ENCODE measurements at places on chromosomes 3 and 15.

GRCh38 chr3:143810166-143810952, 37.9 kb downstream of the SLC9A9 start:
- no peak for DNase-seq

DNA sequence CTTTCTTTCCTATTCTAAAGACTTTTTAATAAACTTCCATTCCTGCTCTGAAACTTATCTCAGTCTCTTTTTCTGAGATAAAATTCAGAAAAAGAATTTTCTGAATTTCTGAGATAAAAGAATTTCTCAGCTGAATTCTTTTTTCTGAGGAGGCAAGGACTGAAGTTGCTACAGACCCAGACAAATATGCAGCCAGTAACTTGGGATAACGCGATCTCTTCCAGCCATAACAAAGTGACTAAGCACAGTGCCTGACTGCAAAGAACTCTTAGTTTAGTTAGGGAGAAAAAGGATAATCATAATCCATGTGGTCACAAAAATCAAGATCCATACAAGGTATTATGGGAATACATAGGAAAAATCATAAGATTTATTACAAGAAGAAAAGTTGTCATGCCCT, 222.0 kb upstream of the GAP43 start:
- no peak for DNase-seq

GRCh38 chr3:69199942-69200341, 77.5 kb upstream of the LMOD3 start:
- DNase-seq, result no peak

GRCh38 chr15:57537072-57537471, 54.6 kb upstream of the MYZAP start:
- DNase-seq, result no peak

DNA sequence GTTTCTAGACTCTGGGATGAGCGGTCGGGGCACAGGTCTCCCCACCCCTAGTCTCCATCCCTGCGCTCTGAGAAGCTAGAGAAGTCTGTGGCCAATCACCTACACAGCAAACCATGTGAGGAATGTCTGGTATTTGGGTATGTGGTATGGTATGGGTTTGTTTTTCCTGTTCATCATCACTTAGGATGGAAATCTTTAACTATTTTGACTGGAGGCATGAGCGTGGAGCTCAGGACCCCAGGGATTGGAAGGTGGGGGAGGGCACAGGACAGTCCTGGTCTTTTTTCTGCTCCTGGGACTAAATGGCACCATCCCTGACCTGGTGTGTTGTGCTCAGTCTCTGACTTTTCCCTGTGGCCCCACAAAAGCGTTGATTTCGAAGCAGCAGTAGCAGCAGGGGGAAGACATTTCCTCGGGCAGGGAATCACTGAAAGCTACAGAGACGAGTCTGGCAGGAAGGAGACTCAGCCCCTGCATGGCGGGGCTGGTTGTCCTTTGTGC, 191.7 kb upstream of the TPM1 start:
- no peak for DNase-seq

- no peak for DNase-seq
These were observed 275.0 kb upstream of the CHRM5 start for GRCh38 chr15:33693166-33693800.

DNA sequence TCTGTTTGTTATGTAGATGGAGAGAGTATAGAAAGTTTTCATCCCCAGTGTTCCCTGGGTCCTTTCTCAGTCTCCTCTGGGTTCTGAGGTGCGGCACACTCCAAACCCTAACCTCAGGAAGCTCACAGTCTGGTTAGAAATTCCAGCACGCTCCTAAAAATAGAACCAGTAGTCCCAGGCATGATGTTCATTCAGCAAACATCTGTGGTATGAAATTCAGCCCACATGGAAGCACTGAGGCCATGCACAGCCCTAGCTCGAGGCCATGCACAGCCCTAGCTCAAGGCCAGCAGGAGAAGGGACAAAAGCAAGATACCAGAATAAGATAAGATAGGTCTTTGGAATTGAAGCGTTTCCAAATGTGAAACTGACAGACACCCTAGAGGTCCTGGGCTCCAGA, 82.3 kb upstream of the OXTR start:
- DNase-seq, result no peak

DNA sequence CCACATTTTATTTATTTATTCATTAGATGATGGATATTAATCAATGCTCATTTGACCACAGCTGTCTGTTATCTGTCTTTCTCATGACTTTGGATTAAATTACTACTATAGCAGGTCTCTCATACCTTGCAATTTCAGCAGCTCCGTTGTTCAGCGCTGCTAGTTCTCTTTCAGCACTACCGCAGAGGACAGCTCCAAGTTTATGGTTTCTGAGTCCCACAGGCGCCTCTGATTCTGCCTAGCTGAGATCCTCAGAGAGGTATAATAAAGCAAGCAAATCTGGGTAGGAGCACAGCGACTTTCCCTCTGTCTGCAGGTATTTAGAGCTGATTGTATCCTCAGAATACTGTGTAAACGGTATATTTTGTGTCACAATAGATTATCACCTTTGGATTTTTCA, 204.9 kb downstream of the CNTN4 start:
- DNase-seq, result no peak

- no peak for DNase-seq
These were observed 297.7 kb downstream of the GBE1 start for GRCh38 chr3:81463781-81464180.

DNA sequence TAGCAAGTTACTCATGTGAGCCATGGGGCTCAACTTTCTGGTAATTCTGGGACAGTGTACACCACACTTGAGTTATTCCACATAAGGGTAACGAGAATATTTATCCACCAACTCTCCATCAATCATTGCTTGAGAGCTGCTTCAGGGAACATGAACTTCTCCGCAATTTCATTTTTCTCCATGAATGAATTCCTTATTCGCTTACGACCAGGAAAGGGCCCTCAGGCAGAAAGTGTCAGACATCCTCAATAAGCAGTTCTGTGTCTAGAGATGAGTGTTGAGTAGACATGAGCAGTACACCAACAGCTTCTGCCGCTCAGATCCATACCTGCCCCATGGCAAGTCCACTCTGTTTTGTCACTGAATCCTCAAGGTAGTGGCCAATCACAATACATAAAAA, 24.8 kb upstream of the IQCF2 start:
- DNase-seq, result no peak

DNA sequence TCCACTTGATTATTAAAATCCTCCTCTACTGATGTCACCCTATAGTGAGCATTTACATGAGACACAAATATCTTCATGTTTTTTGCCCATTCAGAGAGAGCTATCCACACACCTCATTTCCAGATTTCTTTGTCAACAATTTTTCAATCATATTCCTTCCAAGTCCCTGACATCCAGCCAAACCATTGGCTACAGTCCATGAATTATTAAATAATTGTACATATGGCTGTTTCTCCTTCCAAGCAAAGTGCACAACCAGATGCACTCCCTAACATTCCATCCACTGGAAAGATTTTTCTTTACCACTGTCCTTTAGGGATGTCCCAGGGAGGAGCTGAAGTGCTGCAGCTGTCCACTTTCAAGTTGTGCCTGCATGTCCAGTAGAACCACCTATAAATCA, 328.0 kb upstream of the MDFIC2 start:
- DNase-seq, result no peak

- DNase-seq, result peak; percentile 49
These were observed 8.4 kb downstream of the SHF start for GRCh38 chr15:45179221-45179985.

DNA sequence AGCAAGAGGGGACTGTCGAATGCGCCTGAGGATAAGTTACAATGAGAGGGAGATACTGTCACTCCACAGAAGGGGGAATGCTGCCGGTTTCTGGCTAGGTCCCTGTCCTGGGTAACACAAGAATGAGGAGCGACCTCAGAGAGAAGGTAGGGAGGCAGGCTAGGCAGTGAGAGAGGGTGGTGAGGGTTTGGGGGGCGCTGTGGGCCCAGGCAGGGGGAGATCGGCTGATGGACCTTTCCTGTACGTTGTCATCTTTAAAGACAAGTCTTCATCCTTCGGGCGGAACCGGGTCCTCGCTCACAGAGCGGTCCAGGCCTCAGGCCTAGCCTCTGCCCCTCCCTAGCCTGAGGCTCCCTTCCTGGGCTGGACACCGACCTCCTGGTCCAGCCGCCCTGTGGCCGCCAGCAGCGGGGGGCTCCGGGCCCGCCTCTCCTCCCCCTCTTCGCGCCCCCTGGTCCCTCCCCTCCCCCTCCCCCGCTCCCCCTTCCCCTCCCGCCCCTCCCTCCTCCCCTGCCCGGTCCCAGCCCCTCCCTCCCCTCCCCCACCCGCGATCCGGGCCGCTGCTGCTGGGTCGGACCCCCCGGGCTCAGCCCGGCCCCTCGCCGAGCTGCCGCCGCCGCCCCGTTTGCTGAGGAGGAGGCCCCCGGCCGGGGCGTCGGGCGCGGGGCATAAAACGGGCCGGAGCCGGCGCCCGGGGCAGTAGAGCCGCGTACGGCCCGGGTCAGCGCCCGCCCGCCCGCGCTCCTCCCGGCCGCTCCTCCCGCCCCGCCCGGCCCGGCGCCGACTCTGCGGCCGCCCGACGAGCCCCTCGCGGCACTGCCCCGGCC, at the start of gene CHRD:
TSS of gene CHRD (plus strand) at position 697 of the 827 bp plus-strand sequence. CDS start 265 bp downstream, outside the sequence.
- DNase-seq, result no peak

GRCh38 chr15:49988766-49989165, 130.3 kb downstream of the ATP8B4 start:
- DNase-seq, result no peak

- DNase-seq, result no peak
These were observed 2.8 kb upstream of the SSUH2 start for GRCh38 chr3:8647137-8647985.

DNA sequence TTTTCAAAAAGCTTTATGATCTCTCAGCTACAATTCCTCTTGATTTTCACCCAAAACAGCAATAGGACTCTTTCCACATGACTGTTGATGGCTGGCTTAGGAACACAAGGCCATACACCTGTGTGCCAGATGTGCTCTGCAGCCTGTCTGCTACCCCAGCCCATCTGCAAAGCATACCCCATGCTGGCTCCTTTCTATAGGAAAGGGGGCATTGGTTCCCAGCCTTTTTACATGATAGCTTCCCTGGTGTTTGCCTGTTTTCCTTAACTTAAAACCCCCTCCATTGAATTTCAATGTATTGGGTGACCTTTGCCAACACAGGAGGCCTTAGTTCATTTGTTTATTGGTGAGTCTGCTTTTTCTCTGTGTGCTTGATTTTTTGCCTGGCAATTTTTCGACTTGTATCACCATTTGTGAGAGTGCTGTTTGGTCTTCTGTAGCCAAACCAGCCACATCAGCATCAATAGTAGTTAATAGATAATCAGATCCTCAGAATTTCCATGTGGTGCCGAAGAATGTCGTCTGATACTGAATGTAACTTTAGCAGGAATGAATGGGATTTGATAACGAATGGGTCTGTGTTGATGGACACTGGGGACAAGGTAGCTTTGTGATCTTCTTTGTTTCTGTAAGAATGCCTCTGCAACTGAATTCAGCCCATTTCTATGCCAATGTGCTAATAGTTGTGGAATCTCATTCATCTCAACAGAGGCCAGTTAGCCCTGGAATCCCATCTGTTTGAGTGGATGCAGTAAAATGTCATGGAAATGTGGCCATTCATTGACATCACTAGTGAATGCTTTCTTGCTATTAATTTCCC, 272.2 kb upstream of the RARB start:
- DNase-seq, result no peak

DNA sequence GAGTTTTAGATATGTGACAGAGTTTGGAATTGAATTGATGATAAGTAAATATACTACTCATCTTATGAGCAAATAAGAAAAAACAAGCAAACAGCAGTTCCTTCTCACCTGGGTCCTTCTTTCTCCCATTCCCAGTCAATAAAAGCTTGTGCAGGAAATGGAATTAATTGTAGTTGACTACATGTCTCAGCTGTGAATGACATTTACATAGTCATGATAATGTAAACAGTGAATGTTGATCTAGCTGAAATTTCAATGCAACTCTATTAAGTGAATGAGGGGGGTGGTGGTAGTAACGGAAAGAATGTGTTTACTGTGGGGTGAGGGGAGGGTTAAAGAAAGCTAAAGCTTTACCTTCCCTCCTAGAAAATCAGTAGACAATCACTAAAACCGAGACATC, 76.2 kb downstream of the NFKBIZ start:
- no peak for DNase-seq

GRCh38 chr3:194880940-194881925, 195.6 kb downstream of the FAM43A start:
- DNase-seq, result no peak

GRCh38 chr15:75684648-75685047, 28.0 kb downstream of the CSPG4 start:
- no peak for DNase-seq

DNA sequence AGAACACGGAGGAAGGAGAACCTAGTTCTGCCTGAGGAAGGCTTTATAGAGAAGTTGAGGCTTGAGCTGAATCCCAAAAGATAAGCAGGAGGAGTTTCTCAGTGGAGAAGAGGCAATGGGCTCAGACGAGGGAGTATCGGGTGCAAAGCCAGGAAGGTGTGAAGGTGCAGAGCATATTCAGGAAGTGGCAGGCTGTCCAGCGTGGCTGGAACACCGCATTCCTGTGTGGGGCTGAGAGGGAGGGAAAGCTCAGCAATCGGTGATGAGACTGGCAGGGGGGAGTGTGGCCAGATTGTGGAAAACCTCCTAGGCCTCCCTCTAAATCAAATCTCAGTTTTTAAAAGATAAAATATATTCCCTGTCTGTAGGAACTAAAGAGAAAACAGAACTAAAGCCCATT, 63.0 kb downstream of the ARHGAP31 start:
- no peak for DNase-seq

DNA sequence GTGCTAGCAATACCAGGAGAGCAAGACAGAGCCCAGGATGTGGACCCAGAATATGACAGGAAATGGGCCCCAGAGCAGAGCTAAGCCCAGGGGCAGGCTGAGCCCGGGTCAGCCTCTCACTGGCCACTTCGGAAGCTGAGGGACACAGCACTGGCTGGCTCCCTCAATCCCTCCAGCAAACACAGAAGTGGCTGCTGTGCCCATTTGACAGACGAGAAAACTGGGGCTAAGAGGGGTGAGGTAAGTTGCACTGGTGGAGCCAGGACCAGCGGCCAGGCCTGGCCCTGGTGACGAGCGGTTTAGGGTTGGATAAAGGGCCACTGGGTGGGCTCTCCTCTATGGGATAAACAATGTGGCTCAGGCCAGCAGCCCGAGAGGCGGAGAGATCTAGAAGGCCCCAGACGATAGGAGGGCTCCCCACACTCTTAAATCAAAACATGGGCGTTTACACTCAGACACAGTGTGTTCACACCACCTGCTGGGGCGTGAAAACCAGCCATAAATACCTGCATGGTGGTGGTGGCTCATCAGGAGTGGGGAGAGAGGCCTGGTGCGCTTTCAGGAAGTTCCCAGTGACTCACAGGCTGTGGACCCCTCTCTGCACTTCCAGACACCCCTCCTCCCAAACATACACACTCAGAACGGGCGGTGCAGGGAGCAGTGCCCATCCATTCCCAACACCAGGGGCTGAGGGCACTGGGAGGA, 12.0 kb upstream of the LINGO1 start:
- DNase-seq, result no peak

DNA sequence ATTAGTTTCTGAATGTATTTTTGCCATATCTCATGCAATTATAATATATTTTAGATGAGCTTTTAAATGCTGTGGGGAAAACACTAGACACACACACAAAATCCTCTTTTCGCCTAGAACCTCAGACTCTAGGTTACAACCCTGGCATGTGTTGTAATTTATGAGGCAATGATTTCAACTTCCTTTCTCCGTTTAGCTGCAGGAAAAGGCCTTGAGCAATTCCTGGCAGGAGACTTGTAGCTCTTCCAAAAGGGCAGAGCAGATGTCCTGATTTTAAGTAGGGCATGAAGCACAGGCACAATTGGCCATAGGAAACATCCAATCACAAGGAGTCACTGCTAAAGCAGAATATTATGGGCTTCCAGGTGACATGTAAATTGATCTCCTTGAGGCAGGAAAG, 82.0 kb downstream of the GPR156 start:
- DNase-seq, result no peak

- no peak for DNase-seq
These were observed 135.4 kb upstream of the LINGO1 start for GRCh38 chr15:77768107-77768506.

All from naive thymus-derived CD4-positive, alpha-beta T cell (primary cell).